ENCODE measurements at places on chromosomes 12 and 14.
A peak's percentile ranks its signal among the peaks of the same experiment; 100 is the strongest.

- DNase-seq = no peak
Observed at GRCh38 chr12:103382736-103383346, 112.9 kb downstream of the C12orf42 start.

DNA sequence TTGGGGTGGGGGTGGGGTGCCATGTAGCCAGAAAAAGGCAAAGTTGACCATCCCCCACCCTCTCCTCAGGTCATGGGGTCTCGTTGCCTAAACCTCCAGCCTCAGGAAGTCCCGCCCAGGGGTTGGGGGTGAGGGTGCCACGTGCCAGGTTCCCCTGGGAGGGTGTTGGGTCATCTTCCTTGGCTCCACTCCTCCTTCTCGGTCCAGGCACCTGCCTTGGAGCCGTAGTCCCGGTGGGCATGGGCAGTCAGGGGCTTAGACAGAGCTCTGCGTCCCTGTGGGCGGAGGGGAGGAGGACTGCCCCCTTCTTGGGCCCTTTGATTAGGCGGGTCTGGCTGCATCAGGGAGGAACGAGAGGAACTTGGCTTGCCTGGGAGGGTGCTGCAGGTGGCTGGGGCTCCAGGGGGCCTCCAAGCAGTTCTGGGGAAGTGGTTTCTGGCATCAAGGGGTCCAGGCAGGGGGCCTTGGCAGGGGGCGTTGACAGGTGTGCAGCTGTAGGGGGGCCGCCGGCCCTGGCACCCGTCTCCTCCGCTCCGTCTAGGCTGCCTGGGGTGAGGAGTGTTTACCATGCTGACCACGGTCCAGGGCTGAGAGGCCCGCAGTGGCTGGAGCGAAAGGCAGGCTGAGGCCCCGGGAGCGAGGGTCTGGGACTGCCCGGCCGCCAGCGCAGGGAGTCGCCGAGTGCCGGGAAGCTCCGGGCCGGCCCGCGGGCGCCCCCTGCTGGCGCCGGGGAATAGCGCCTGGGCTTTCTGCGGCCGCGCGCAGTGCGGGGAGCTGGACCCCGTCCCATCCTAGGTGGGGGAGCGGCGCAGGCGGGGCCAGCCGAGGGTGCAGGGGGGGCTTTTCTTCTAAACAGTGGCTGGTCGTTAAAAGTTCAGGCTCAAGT lies 7.9 kb downstream of the SETD1B start:
- DNase-seq = peak; percentile 78

GRCh38 chr14:89652352-89652751 lies 235.3 kb upstream of the FOXN3 start:
- no peak for DNase-seq

DNA sequence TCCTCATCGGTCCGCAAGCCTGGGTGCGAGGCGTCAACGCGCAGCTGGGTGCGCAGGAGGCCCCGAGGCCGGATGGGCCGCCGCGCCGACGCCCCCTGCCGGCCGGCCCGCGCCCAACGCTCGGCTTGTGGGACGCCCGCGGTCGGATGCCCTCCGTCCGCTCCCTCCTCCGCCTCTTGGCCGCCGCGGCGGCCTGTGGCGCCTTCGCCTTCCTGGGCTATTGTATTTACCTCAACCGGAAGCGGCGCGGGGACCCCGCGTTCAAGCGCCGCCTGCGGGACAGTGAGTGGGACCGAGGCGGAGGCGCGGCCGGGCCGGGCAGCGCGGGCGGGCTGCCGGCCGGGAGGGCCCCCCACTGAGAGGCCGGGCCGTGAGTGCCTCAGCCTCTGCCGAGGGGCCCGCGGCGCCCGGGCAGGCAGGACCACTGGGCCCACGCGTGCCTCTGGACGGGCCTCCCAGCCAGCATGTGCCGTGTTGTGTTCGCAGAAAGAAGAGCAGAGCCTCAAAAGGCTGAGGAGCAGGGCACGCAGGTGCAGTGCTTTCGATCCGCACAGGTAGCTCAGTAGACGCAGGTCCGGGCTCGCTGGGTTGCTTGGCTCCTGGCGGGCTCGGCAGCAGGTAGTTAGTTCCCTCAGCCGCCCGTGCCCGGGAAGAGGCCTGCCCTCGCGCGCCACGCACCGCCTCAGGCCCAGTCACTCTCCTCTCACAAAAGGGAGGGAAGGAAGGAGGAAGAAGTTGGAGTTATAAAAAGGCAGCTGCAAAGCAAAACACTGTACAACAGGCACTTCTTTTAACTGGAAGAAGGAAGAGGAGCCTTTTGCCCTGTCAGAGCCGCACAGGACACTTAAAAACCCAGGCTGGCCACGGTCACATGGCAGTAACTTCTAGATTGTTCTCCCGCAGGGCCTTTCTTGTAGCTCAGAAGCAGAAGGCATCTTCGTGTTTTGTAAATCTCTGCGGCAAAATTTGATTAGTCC lies at the start of gene TOMM20L:
Gene TOMM20L (plus strand): TSS at position 119 of the 977 bp plus-strand sequence. CDS start 28 bp downstream, at position 147.
- DNase-seq = no peak

DNA sequence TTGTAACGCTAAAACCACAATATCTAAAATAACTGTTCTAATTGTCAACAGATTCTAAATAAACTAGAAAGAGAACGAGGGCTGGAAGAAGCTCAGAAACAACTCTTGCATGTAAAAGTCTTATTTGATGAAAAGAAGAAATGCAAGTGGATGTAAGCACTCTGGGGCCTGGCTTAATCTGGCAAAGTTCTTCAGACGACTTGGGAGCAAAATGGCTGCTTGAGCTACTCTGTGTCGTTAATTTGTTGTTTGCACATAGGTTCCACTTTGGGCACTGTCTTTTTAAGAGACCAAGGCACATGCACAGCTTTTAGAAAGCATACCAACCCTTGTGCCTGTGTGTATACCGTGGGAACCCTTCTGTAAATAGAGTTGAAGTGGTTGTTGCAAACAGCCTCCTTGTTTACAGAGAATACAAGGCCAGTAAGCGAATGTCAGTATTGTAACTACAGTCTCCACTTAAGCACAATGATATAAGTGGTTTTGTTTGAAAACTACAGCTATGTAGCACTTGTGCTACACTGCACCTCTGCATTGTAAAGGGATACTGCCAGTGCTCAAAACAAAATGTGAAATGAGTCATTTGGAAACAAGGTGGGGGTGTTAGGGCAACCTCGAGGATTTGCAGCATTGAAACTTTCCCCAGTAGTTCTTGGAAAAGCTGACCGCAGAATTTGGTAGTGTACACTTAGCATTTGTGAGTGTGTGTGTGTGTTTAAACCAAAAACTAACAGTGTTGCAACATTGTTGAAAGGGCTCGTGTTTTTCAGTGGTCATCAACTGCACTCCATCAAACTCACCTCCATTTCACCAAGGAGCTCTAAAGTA lies 154.3 kb downstream of the CEP83 start:
- DNase-seq = no peak

DNA sequence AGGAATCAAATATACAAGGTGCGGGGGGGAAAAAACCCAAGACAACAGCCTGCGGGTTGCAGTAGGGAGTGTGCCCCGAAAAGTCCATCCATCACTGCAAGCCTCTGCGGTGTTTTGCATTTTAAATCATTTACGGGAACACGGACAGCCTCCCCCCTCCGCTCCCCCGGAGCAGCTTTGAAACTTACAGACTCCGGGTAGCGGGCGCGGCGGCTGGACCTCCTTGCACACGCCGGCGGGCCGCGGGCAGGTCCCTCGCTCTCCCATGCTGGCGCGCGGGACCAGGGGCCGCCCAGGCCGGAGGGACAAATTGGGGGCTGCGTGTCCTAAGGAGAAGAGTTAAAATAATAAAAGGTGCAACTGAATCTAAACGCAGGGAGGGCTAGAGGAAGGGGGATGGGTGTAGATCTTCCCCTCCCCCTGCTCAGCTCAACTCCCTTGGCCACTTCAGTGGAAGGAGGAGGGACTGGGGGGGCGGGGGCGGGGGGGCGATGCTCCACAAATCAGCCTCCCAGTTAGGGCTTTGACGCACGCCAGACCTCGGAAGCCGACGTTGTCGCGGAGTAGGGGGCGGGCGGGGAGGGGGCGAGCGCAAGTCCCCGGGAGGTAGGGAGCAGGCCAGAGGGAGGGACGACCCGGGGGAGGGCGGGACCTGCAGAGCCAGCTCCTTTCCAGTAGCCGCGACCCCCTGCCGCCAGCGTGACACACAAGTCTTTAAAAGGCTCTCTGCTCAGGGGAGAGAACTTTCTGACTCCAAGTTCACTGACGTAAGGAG lies at the start of gene KCNJ8:
Gene KCNJ8 (minus strand): TSS at position 349 of the 775 bp plus-strand sequence. CDS start 1,090 bp downstream, outside the sequence.
- DNase-seq = peak; percentile 21

GRCh38 chr14:104297721-104298401 lies 159.5 kb downstream of the KIF26A start:
- DNase-seq = no peak

- DNase-seq = no peak
Observed at GRCh38 chr12:122958198-122958888, 7.9 kb downstream of the ABCB9 start.

DNA sequence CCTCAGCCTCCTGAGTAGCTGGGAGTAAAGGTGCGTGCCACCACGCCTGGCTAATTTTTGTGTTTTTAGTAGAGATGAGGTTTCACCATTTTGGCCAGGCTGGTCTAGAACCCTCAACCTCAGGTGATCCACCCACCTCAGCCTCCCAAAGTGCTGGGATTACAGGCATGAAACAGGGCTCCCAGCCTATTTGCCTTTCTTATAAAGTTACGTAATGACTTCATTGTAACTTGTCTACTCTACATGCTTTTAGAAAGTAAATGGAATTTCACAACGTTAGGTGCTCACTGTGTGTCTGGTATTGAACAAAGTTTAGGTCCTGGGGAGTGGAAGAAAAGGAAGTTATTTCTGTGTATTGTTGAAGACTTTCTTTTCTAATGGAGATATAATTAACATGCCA lies 12.5 kb downstream of the CFAP251 start:
- no peak for DNase-seq

DNA sequence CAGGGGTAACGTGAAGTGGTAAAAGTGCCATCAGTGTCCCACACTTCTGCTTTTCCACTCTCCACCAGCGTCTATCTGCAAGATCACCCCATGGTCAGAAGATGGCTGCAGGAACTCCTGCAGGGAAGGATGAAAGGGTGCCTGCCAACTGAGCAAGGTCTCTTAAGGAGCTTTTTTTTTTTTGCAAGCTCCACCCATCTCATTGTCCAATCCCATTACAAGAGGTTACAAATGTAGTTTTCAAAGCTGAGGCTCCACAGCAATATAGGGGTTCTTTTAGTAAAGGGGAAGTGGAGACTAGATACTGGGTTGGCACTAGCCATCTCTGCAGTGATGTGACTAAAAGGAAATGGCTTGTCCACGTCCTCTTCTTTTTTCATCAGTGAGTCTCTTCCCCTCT lies 5.9 kb upstream of the BHLHE41 start:
- DNase-seq = no peak

- DNase-seq = no peak
Observed at GRCh38 chr12:113374823-113375428, 16.5 kb downstream of the PLBD2 start.

- DNase-seq = no peak
Observed at GRCh38 chr12:109394891-109395290, 47.2 kb downstream of the MYO1H start.

DNA sequence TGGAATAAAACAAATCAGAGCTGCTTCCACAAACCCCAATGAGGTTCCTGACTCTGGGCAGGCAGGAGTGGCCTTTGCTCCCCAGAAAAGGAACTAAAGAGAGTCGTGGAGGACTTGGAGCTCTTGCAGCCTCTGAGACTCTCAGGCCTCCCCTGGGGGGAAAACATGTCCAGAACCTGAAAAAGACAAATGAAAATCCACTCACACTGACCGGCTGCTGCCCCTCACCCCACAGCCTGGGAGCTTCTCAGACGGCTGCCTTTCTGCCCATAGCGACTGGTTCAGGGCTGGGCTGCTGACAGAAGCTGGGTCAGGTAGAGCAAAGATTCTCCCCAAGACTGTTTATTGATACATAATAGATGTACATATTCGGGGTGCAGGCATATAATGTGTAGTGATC lies 356.0 kb downstream of the ADGRD1 start:
- no peak for DNase-seq

- DNase-seq = no peak
Observed at GRCh38 chr14:105337966-105338741, 23.6 kb downstream of the PACS2 start.

GRCh38 chr14:50263321-50263720 lies 31.9 kb upstream of the SOS2 start:
- no peak for DNase-seq

GRCh38 chr12:106066051-106066705 lies 72.6 kb downstream of the NUAK1 start:
- no peak for DNase-seq

- no peak for DNase-seq
Observed at GRCh38 chr12:78101113-78101876, 270.6 kb downstream of the NAV3 start.

DNA sequence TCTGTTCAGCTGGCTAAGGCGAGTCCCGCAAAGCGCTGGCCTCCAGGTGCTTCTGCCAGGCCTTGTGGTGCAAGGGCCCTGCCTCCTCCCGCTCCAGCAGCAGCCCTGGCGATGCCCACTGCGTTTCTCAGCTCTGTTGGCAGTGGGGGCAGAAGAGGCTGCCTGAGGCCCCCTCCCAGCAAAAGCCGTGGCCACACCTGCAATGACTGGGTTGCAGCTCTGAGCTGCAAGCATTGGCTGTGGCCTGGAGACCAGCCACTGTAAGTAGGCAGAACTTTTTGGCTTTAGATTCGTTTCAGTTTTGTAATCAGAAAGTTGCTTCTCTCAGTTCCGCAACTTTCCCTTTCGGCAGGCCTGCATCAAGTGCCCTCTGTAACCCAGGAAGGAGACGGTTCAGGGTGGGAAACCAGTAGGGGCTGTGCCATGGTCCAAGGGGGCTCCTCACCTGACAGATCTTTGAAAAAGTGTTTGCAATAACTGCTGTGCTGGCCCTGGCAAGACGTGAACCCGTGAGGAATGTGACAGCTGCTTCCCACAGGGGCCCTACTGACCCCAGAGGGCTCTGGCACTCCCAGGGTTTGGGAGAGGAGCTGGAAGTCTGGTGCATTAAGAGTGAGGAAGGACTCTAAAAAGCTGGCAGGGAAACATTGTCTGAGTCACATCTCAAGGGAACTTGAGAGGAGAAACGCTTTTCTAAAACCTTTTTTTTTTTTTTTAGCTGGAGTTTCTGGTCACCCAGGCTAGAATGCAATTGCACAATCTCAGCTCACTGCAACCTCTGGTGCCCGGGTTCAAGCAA lies 54.5 kb upstream of the MAX start:
- DNase-seq = no peak

DNA sequence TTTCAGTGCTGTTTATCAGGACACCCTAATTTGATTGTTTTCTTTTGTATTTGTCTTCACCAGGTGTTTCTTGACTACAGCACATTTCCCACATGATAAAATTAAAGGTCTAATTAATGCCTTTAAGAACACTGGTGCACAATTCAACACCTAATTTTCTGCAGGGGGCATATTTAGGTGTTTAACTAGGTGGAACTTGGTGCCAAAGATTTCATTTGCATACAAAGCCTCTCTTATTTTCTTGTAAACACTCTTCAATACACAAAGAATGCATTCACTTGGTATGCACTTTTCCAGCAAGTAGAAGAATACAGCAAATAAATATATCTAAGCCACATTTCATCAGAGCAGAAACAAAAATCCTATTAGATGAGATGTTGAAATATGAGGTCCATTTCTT lies 646.2 kb upstream of the FOXG1 start:
- no peak for DNase-seq

All from D721Med (cell line).